Left lobe of liver (tissue), 2 donors: ENCODE measurements at places on chromosomes 3 and 15. TPM values are rescaled to one million over a fixed set of nuclear protein-coding genes. Genes with fewer than 3 reads are reported as not detected.

The CHRNB4 gene
- total RNA-seq = not detected

The TERB2 gene
- not detected for total RNA-seq

The CTXN2 gene
- not detected for total RNA-seq

The LYZL4 gene
- total RNA-seq = not detected

The GCSAM gene
- 0.18 TPM for total RNA-seq
